ENCODE measurements at places on chromosomes 2 and 18.
A peak's percentile ranks its signal among the peaks of the same experiment; 100 is the strongest.

- no peak for DNase-seq
Observed at GRCh38 chr2:208982831-208983230, 441.0 kb upstream of the MAP2 start.

- no peak for DNase-seq
Observed at GRCh38 chr2:197240421-197241041, 70.0 kb downstream of the ANKRD44 start.

DNA sequence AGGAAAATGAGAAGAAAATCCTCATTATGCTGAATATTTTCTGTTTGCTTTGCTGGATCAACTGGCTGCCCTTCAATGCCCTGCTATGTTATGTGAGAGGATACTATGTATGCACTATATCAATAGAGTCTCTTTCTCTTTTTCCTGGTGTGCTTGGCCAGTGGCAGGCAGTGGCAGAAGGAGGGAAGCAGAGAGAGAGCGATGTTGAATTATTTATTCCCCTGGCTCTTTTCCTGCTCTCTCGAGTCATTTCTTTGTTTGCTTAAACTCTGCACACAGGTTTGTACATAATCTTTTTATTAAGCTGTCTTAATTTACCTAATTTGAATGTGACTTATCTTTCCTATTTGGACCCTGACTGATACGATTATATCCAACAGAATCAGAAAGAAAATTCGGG, 1727.3 kb downstream of the SUCLG1 start:
- DNase-seq, result peak; percentile 0

GRCh38 chr2:2014251-2014771, 270.0 kb upstream of the PXDN start:
- peak; percentile 92 for DNase-seq

- DNase-seq, result no peak
Observed at GRCh38 chr2:60486067-60486466, 67.4 kb downstream of the BCL11A start.

GRCh38 chr2:129490641-129491040, 488.8 kb upstream of the RAB6C start:
- DNase-seq, result peak; percentile 66

DNA sequence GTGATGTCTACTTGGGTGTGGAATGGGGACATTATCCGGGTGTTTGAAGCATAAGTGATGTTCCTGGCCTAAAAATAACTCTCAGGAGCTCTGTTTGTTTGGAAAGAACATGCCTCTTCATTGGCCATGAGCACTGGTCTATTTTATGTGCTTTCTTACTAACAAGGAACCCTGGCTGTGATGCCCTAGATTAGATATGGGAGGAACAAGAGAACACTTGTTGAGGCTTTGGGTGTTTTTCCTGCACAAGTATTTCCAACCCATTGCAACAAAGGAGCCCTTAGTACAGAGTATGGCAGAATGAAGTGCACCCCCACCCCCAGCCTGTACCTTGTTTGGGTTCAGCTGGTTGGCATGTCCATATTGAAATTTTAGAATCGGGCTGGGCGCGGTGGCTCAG, 95.9 kb downstream of the SLC4A3 start:
- DNase-seq, result no peak

Measured in brain (organoid and tissue), 16 donors.